ENCODE measurements at places on chromosomes 7 and 10. TPM values are rescaled to one million over a fixed set of nuclear protein-coding genes. Genes with fewer than 3 reads are reported as not detected.

C10orf95 gene
- total RNA-seq: not detected

DNA sequence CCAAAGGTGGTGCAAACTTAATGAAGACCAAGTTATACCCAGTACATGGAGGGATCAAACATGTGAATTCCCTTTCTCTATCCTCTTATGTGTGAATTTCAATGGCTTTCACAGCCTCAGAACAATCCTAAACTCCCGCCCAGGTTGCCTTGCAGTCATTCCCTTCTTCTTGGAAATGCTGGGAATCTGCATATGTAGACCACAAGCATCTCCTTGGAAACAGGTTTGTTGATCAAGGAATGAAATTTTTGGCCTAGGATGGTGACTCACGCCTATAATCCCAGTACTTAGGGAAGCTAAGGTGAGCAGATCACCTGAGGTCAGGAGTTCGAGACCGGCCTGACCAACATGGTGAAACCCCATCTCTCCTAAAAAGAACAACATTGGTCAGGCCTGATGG, 77.8 kb upstream of the ABI1 start:
- no peak for DNase-seq

GRCh38 chr10:79074732-79075131, 6.0 kb downstream of the ZMIZ1 start:
- DNase-seq: no peak

ZNF365 gene
- 29.6 TPM for total RNA-seq

CLDN12 gene
- total RNA-seq: 60.8 TPM

IDI2 gene
- total RNA-seq: not detected

PTER gene
- total RNA-seq: 0.62 TPM

GRCh38 chr10:110529596-110530011, 31.9 kb downstream of the DUSP5 start:
- no peak for DNase-seq

DNA sequence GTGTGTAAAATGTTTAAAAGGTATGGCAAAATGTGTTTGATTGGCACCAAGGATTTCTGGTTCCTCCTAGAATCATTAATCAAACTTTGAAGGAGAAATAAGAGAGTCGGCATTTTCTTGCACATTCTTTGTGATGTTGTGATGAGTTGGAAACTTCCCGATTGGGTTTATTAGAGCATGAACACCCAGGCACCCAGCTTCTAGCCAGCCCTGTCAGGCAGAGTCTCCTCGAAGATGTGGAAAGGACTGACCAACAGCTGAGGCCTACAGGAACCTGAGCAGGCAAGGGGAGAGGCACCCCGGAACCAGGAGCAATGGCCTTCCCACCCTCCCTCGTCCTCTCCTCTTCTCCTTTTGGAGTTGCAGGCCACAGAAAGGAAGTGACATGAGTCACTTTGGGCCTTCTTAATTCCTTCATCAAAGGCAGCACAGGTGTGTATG, 68.7 kb downstream of the EGFR start:
- no peak for DNase-seq

GRCh38 chr10:122884166-122884565, 4.8 kb upstream of the FAM24B start:
- DNase-seq: no peak

GRCh38 chr7:153590136-153590535, 462.1 kb upstream of the DPP6 start:
- DNase-seq: no peak

- DNase-seq: no peak
These were observed 1.8 kb downstream of the PRXL2A start for GRCh38 chr10:80410122-80410521.

GRCh38 chr10:88952647-88953111, at the start of gene ACTA2:
TSS of gene ACTA2 (minus strand) at chr10:88952773. CDS start at chr10:88948930, 3,843 bp downstream.
- no peak for DNase-seq

GRCh38 chr10:8439040-8439439, 384.6 kb downstream of the GATA3 start:
- DNase-seq: no peak

DENND2A gene
- 16.4 TPM for total RNA-seq

SH2B2 gene
- 11.9 TPM for total RNA-seq

- no peak for DNase-seq
These were observed 494.1 kb upstream of the SEMA3A start for GRCh38 chr7:84688671-84689070.

TRIM50 gene
- total RNA-seq: 0.16 TPM

- no peak for DNase-seq
These were observed 82.4 kb upstream of the RNF32 start for GRCh38 chr7:156558198-156558597.
